ENCODE measurements at places on chromosomes 1 and 21. TPM values are rescaled to one million over a fixed set of nuclear protein-coding genes. Genes with fewer than 3 reads are reported as not detected.
A peak's percentile ranks its signal among the peaks of the same experiment; 100 is the strongest.

DNA sequence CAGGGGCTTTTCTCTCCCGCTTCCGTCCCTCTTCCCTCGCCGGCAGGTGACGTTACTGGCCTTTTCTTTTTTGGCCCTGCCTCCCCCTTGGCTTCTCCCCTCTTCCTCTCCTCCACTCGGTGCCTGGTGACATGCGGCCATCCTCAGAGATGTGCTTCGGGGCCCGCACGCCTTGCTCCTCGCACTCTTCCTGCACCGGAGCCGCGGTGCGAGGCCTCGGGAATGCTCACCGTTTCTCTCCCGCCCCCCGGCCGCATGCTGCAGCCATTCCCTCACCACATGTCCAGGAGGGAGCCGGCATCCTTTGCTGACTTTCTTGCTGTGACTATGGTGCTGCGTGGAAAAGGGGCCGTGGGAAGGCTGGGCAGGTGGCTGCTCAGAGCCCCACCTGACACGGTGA is 39.3 kb downstream of the PDE9A start:
- no peak for DNase-seq

- no peak for DNase-seq
Measured at GRCh38 chr1:220491891-220492290, 36.0 kb upstream of the MARK1 start.

DNA sequence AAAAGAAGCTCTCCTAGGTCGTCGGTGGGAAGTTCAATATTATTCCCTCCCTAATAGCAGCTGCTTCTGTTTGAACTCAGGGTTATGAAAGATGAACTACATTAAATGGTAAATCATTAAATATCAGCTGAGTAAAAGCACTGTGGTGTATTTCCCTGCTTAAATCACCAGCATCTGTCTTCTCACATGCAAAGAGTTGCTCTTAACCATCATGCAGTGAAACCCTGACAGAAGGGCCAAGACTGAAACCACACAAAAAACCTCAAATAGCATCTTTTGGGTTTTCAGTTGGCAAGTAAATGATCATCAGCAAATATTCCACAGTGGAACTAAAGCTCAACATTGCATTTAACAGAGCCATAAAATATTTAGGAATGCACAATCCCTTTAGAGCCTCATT is 380.0 kb upstream of the ADGRL2 start:
- no peak for DNase-seq

- no peak for DNase-seq
Measured at GRCh38 chr1:196319301-196319700, 288.9 kb downstream of the KCNT2 start.

GRCh38 chr1:222643606-222643937 is 25.7 kb downstream of the MIA3 start:
- no peak for DNase-seq

DNA sequence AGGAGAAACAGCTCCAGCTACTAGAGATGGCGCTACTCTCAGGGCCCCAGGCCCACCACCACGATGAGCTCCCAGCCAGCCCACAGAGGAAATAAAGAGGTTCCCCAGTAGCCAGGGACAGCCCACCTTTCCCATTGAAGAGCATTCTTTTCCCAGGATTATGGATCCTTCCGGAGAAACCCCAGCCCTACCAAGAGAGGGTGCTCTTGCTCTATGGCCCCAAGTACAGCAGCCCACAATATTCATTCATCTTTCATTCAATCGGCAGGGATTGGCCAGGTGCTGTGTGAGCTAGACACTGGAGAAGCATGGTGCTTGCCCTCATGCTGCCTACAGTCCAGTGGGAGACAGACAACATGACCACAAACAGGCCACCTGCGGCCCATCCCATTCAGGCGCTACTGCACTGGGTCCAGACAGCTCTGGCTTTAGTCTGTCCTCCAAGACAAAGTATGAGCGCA is 29.9 kb downstream of the PMVK start:
- DNase-seq, result peak; percentile 29

DNA sequence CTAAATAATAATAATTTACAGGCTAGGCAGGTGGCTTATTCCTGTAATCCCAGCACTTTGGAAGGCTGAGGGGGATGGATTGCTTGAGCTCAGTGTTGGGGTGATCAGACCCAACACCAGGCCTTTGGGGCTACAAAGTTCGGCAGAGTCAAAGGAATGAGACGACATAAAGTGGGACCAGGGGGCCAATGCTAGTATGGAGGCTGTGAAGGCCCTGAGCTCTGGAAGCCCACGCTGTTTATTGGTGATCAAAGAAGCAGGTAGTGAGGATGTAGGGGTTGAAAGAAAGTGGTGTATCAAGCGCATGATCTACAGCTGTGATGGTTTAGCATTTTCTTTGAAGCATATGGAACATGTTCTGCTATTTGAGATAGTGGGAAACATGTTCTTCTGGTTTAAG is 5.6 kb downstream of the BTBD8 start:
- peak; percentile 6 for DNase-seq

GRCh38 chr1:41559331-41559730 is 74.8 kb upstream of the EDN2 start:
- no peak for DNase-seq

- no peak for DNase-seq
Measured at GRCh38 chr1:240193679-240194078, 102.0 kb downstream of the FMN2 start.

- DNase-seq, result peak; percentile 75
Measured at GRCh38 chr1:157105988-157106812, 6.6 kb upstream of the ETV3L start.

DNA sequence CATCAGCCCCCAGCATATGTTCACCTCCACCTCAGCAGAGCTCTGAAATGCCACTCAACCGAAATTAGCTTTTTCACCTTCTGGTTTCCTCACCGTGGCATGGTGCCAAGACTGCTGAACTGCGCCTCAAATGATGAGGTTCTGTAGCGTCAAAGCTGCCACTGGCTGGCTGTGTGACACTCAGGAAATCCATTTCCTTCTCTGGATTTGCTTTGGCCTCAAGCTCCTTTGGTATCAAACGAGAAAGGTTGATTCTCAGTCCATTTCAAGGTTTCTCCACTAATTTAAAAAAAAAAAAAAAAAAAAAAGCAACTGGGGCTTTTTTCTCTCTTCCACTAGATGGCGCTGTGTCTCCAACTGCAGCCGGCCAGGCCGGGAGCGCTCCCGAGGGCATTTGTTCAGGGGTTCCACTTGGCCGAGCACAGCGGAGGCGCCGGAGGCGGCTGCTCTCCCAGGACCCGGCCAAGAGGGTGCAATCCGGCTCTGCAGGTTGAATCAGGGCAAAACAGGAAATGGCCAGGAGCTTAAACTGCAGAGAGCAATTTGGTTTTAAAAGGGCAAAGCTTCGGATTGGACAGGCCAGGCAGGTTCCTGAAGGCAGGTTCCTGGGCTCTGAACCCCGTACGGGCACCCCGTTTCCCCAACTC is 26.5 kb upstream of the PLA2G2C start:
- peak; percentile 65 for DNase-seq

- DNase-seq, result peak; percentile 42
Measured at GRCh38 chr1:85584923-85585322, 4.4 kb downstream of the CCN1 start.

- peak; percentile 71 for DNase-seq
Measured at GRCh38 chr1:87292684-87293493, 35.8 kb upstream of the LMO4 start.

GRCh38 chr1:190147616-190148015 is 330.0 kb downstream of the BRINP3 start:
- no peak for DNase-seq

- DNase-seq, result peak; percentile 52
Measured at GRCh38 chr1:67558449-67559193, 126.4 kb upstream of the GADD45A start.

DNA sequence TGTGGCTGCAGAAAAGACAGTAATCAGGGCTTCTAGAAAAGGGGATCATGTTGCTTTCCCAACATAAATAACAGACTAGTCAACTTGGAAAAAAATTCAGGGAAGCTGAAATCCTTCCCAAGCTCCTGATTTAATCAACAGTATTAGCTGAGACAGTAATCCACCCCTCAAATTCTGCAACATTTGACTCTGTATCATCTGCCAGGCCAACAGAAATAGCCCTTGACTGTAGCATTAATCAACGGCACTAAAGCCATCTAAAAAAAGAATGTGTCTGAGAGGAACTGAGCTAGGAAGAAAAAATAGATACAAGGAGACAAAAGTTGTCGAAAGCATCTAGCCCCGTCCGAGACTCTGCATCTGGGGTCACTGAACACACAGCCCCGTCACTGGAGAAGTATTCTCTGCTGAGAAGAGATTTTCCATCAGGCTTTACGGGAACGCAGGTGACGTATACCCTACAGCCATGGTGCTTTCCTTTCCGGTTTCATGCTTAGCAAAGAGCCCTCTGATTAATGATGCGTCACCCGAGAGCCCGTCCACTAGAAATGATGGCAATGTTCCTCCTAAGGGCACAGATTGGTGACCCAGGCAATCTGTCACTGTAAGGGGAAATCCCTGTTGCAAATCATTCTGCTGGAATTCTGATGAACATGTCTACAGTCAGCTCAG is 42.1 kb upstream of the TP53BP2 start:
- DNase-seq, result peak; percentile 95

DNA sequence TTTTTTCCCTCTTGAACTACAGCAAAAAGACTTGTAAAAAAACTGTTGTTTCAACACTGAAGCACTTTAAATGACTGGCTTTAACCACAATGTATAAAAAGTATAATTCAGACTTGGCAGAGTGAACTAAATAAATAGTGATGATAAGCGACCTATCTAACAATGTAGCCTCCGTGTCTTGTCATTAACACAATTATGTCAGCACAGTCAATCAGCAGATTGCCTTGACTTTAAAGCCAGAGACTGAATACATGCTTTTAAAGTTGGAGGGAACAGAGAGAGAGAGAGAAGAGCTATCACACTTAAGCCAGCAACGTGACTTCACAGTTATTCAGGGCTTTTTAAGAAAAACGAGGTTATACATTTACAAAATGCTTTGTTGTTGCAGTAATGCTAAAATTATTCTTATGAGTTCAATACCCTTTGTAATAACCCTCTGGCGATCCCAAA is 378.1 kb downstream of the LMO4 start:
- no peak for DNase-seq

DNA sequence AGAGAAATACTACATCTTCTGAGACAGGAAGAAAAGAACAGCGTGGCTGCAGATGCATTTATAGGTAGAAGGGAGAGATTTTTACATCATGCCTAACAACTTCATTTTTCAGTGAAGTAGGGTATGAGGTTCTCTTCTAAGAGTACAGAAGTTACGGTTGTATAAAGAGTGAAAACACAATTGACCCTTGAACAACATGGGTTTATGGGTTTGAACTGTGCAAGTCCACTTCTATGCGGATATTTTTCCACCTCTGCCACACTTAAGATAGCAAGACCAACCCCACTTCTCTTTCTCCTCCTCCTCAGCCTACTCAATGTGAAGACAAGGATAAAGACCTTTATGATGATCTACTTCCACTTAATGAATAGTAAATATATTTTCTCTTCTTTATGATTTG is 64.5 kb downstream of the RPAP2 start:
- no peak for DNase-seq

- no peak for DNase-seq
Measured at GRCh38 chr1:161241682-161242081, 3.7 kb upstream of the NR1I3 start.

- DNase-seq, result no peak
Measured at GRCh38 chr1:230143534-230143933, 76.5 kb downstream of the GALNT2 start.

- no peak for DNase-seq
Measured at GRCh38 chr1:218779341-218780100, 394.2 kb upstream of the LYPLAL1 start.

DNA sequence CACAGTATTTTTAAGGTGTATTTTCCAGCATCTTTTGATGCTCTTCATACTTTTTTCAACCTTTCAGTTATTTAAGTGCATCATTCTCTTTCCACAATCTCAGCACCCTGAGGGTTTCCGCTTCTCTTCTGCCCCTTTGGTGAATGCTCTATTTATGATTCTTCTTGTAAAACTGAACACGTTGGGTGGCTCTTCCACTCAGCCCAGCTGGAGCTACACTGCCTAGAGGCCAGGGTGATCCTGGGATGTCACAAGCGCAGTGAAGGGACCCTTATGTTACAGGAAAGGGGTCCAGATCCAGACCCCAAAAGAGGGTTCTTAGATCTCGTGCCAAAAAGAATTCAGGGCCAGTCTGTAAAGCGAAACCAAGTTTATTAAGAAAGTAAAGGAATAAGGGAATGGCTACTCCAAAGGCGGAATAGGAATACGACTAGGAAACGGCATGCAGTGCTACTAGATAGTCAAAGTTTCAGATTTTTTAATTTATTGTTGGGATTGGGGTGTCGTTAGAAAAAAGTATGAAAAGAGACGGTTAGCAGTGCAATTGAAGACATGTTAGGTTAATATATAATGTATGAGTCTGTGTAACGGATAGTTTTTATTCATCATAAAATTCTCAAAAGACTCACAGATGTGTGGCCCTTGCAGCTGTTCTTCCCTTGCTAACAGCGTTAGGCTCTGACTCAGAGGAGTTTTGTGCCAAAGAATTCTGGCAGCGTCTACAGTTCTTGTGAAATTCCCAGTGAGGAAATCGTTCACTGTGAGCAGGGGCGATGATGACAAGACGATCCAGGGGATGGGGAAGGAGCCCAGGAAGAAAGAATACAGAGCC is 14.4 kb upstream of the ERVH48-1 start:
- peak; percentile 96 for DNase-seq

GRCh38 chr1:236685917-236686814 is at the start of gene ACTN2:
Gene ACTN2 (plus strand): TSS chr1:236686499. CDS start chr1:236686674, 175 bp downstream.
- peak; percentile 51 for DNase-seq

- DNase-seq, result no peak
Measured at GRCh38 chr1:36135796-36136195, 10.8 kb upstream of the COL8A2 start.

GRCh38 chr1:25148673-25149300 is 83.5 kb downstream of the SYF2 start:
- DNase-seq, result peak; percentile 21

DNA sequence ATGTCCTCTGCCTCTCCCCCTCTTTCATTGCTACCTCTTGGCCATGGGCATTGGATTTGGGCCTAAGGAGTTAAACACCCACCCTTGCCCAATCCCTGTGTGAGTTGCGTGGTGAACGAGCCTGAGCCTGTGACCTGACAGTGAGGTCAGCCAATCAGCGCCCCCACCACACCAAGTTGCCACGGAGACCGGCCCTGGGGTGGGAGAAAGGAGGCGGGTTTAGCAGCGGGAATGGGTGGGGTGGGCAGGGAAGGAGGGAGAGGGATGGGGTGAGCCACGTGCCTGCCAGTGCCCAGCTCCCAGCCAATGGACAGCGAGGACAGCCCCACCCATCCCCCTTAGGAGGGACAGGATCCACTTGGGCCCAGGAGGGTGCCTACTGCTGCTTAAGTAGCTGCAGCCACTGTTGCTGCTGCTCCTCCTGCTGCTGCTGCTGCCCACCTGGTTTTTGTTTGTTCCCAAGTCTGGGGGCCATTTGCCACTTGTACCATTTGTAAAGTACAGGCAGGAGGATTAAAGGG is 9.5 kb downstream of the ZBTB7B start:
- peak; percentile 39 for DNase-seq

GRCh38 chr1:38746941-38747600 is 112.5 kb downstream of the RRAGC start:
- DNase-seq, result no peak

GRCh38 chr1:115811140-115811828 is 29.6 kb downstream of the NHLH2 start:
- DNase-seq, result no peak

The OLIG2 gene
- not detected for total RNA-seq

The WASF2 gene
- total RNA-seq, result 17.3 TPM

The MMEL1 gene
- 0.37 TPM for total RNA-seq

The ZNF684 gene
- 4.2 TPM for total RNA-seq

The UTS2 gene
- total RNA-seq, result not detected

The GBP7 gene
- not detected for total RNA-seq

The OR6K6 gene
- total RNA-seq, result not detected

The ATF6 gene
- 32.4 TPM for total RNA-seq

The KRTAP11-1 gene
- not detected for total RNA-seq

The SELL gene
- total RNA-seq, result not detected

The ZSWIM5 gene
- not detected for total RNA-seq
